ENCODE measurements at places on chromosomes 7 and 10.

DNA sequence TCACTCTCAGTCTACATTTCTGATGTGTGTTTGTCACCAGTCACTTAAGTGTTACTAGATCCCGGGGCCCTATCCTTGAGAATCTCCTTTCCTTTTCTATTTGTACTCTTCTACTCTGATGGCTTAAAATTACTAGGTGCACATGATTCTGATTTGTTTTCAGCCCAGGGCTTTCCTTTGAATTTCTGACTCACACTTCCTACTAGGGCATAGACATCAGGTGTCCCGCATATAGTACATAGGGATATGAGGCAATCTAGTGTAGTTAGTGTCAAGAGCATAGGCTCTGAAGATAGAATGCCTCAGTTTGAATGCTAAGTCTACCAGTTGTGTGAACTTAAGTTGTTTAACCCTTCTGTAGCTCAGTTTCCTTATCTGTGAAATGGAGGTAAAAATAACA is 49.4 kb upstream of the LRRN3 start:
- no peak for DNase-seq

DNA sequence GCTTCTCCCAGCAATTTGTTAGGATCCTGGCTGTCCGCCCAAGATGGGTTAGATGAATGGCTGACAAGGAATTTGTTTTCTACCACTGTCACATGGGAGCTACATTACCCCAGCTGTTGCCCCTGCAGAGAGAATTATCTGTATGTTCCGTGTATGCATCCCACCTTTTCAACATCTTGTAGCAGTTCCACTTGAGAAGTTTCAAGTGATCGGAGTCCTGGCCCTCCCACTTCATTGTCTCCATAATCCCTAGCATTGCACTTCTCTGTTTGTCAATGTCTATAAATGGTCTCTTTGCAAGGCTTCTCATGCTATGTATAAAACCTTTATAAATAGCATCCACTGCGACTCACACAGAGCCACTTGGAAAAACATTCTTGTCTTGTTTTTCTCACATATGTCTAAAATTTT is 972.5 kb downstream of the CNTNAP2 start:
- no peak for DNase-seq

GRCh38 chr10:126387041-126387921 is 996 bp downstream of the ADAM12 start:
- peak; percentile 91 for DNase-seq

DNA sequence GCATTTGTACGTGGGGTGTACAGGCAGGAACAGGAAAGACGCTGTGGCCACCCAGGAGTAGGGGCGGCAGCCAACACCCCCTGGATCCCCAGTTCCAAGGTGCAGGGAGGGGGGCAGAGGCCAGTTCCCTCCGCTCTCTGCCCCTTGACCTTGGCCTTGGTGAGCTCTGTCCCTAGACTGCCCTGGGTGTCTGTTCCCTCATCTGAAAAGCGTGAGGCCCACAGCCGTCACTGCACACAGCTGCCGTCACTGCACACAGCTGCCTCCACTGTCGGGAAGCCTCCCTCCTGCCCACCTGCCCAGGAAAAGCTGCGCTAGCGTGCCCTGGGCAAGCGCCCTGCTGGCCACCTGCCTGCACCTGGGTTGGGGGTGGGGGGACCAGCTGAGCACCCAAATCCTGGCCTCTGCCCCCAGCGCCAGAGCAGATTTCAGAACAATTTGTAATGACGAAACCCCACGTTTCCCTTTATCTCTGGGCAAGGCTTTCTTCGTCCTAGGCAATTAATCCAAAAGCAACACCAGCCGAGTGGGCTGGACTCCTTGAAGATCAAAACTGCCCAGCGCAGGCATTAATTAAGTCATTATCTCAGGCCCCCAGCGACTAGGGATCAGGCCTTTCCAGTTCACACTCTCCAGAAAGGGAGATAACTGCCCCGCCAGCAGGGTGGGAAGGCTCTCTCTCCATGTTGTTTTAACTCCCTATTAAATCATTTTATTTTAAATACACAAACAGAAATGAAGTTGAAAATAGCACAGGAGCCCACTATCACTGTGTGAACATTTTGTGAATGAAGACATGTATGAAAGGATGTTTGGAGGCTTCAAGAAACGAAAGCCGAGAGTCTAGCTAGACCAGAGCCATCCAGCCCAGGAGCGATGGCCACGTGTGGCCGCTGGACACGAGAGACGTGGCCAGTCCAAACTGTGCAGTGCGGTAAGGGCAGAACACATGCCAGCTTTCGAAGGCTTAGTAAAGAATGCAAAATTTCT is 4.0 kb upstream of the PDGFA start:
- DNase-seq: no peak

GRCh38 chr7:2517026-2517425 is 2.5 kb upstream of the LFNG start:
- peak; percentile 95 for DNase-seq

Data from astrocyte of the spinal cord (primary cell).